Fibroblast of villous mesenchyme (primary cell): ENCODE measurements at places on chromosomes 3 and 15. TPM values are rescaled to one million over a fixed set of nuclear protein-coding genes. Genes with fewer than 3 reads are reported as not detected.

TMIE gene
- total RNA-seq, result under 0.01 TPM in 1 of 2 replicates, not detected in the other

GRM7 gene
- not detected in 2 replicates for total RNA-seq

DNA sequence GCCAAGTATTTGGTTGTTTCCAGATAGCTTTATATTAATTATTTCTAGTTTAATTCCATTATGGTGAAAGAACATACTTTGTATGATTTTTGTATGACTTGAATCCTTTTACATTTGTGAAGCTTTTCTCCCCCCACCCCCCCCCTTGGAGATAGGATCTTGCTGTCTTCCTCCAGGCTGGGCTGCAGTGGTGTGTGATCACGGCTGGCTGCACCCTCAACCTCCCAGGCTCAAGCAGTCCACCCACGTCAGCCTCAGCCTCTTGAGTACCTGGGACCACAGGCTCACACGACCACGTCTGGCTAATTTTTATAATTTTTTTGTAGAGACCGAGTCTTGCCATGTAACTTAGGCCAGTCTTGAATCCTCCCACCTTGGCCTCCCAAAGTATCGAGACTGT lies 29.5 kb downstream of the ARL8B start:
- no peak for DNase-seq

DNA sequence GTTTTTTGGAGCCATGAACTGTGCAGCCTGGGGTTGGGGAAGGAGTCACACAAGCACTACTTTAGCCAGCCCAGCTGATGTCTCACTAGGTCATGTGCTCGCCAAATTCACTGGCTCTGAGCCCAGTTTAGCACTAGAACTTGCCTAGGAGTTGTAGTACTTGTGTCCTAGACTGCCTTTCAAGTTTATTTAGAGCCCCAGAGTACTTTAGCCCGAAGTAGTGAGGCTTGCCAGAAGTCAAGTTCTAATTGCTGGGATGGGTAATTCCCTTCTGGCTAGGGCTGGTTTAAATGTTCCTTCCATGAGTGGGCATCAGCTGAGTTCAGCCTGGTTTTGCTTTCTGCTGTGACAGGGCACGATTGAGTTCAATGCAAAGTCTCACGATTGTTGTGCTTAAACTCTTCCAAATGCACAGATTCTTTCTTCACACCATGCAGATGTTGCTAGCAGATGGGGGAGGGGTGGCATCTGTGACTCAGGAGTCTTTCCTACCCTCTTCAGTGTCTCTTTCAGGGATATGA lies 228.2 kb upstream of the ZPLD1 start:
- peak; percentile 76 for DNase-seq

GRCh38 chr3:17967111-17967510 lies 224.7 kb upstream of the TBC1D5 start:
- DNase-seq, result no peak

DNA sequence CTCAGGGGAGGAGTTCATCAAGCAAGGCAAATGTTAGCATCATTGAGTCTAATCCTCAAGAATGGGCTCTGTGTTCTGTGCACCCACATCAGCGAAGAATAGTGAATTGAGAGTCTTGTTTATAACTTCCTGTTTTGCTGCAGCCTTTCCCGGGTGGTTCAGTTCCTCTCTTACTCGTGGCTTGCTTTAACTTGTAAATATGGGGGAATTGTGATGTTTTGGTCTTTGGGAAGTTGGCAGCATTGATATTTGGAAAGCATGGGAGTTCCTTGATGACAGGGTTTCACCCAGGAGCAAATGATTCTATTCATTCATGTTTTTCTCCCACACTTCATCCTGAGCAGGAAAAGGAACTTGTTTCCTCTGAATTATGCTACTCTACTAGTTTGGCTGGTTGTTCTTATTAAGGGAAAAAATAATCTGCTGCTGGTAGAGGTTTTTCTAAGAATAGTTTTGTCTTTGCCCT lies 40.4 kb downstream of the GPD1L start:
- DNase-seq, result no peak

MYEF2 gene
- 3.5 and 6.9 TPM in 2 replicates for total RNA-seq

DNA sequence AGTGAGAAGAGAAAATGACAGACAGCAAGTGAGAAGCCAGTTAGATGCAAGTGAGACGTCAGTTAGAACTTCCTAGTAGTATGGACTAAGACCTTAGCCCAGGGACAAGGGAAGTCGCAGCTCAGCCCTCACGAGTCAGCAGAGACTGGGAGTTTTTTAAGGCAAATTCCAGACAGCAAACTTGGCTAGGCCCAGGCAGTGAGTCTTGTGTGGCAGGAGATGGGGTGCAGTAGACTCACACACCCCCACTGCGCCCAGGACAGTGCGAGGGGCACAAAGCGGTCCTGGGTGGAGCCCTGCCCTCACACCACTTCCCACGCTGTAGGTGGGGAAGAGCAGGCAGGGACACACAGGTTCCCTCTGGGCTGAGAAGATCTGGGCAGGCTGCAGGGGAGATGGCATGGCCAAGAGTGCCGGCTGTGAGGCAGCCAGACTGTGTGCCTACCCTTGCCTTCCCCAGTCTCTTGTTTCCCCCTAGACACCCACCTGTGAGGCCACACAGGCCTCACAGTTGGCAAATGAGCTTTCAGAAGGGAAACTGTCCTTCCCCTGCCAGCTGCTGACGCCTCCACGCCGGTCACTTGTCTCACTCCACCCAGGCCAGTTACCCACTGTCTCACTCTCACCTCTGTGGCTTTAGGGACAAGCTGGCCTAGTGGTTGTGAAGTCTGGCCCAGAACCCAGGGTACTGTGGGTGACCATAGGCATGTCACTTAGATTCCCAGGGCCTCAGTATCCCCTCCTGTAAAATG lies 13.7 kb upstream of the PRKCD start:
- DNase-seq, result no peak

DNA sequence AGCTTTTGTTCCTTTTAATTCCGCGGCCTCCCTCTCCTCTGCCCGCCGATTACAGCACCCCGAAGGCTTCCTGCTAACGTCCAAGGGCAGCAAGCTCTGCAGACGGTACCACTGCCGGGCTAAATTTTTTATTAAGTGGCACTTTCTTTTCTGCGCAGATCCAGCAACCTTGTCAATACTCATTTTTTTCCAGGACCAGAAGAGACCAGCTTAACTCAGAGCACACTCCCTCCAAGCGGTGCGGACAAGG lies 542 bp upstream of the MEIS2 start:
- no peak for DNase-seq

- no peak for DNase-seq
Measured at GRCh38 chr15:98938105-98938417, 69.5 kb downstream of the PGPEP1L start.
